Stimulated activated CD4-positive, alpha-beta T cell treated with anti-CD3 and anti-CD28 coated beads, Interleukin-12 subunit alpha, Interleukin-12 subunit beta, amount 100 ng/mL, for 48 hours (primary cell): ENCODE measurements at places on chromosomes 1 and 21.

DNA sequence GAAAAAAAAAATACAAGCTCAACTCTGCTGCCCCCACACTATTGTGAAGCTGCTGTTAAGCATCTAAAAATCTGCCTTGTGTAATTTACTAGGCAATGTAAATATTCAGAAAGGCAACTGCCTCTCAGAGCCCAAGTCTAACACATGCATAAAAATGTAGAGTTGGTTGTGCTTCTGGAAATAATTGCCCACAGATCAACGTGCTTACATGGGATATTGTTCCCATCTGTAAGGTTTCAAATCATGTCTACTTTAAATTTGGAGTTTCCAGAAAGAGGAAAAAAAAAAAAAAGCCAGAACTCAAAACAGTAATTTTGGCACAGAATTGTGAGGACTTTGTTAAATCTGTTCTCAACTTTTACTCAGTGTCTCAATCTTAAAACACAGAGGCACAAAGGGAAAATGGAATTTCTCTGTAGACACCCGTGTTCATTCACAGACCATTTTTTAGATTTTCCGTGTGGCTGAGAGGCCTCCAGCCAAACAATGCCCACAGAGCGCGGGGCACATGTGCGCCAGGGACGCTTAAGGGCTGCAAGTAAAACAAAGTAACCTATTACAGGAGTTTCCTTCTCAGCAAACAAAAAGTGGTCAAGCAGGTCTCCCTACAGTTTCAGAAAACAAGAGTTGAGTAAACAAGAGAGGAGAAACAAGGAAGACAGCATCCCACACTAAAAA, 115.5 kb downstream of the RERE start:
- no peak for DNase-seq

GRCh38 chr1:207389728-207390464, 64.2 kb upstream of the CR2 start:
- no peak for DNase-seq

GRCh38 chr1:7659514-7659913, 111.6 kb upstream of the VAMP3 start:
- no peak for DNase-seq

DNA sequence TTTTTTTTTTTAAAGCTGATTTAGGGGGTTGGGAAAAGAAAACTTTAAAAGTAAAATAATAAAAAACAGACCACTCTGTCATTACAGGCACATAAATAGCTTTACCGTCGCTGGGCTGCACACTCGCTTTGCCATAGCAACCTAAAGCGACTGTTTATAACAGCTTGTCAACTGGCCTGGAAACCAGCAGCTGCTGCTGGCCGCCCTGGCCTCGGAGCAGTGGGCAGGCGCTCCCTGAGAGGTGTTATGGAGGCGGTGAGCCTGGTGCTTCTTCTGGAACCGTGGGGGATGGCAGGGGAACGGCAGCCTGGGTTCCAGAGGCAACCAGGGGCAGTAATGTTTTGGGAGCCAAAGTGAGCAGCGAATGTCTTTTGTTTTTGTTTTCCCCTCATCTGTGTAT, 45.7 kb downstream of the ATP2B4 start:
- DNase-seq = no peak

- no peak for DNase-seq
Observed at GRCh38 chr21:38490411-38491020, 7.8 kb downstream of the ERG start.

DNA sequence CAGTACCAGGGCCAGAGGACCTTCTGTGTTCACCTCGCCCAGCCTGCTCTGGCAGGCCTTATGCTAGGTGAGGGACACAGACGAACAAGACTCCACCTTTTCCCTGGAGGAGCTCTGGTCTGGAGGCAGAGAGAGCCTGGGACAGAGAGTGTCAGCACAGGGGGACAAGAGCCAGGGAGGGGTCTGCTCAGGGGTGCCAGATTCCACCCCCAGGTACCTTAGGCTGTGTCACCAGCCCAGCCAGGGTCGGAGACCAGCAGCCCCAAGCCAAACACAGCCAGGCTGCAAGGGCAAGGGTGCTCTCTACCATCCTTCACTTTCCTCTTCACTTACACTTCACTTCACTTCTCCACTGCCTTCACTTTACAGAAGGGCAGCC, 4.3 kb upstream of the LRP8 start:
- DNase-seq = no peak

- no peak for DNase-seq
Observed at GRCh38 chr1:181989261-181989920, 72.1 kb downstream of the ZNF648 start.

DNA sequence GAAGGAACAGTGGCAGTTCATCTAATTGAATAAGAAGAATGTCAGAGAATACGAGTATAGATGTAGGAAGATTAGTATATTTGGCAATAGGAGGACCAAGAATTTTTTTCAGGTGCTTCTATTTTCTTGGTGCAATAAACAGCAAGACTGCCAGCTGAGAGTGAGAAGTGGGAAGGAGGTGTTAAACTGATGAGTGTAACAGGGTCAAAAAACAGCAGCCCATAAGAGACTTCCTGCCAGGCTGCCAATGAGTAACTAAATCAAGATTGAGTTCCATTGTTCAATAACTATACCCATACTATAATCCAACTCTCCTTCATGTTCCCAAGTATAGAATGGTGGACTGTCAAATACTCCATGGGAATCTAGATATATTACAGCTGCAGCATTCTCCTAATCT, 28.7 kb downstream of the LYST start:
- no peak for DNase-seq

GRCh38 chr1:170337413-170337994, 191.7 kb downstream of the NTMT2 start:
- DNase-seq = no peak

DNA sequence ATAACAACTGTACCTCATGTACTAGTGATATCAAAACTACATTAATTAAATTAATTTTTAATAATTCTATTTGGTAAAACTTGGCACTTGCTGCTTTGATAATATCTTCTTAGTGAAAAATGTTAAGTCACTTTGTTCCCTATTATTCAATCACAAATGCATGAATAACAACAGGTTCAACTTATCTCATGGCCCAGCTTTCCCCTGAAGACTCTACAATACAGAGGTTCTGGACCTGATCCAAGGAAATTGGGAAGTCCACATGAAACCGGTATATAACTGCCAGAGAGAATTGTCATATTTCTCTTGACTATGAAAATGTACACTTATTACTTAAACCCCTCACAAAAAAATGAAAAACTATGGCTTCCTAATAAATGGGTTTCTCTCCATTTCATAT, 33.9 kb upstream of the PTPRC start:
- no peak for DNase-seq

GRCh38 chr21:20971296-20971921, 26.8 kb upstream of the NCAM2 start:
- no peak for DNase-seq

- no peak for DNase-seq
Observed at GRCh38 chr1:173175514-173176145, 31.5 kb downstream of the TNFSF4 start.

- DNase-seq = no peak
Observed at GRCh38 chr1:14857436-14858195, 259.1 kb downstream of the KAZN start.

- no peak for DNase-seq
Observed at GRCh38 chr1:40014812-40015594, 25.5 kb upstream of the CAP1 start.

GRCh38 chr1:51899022-51899421, 20.5 kb upstream of the NRDC start:
- DNase-seq = no peak

DNA sequence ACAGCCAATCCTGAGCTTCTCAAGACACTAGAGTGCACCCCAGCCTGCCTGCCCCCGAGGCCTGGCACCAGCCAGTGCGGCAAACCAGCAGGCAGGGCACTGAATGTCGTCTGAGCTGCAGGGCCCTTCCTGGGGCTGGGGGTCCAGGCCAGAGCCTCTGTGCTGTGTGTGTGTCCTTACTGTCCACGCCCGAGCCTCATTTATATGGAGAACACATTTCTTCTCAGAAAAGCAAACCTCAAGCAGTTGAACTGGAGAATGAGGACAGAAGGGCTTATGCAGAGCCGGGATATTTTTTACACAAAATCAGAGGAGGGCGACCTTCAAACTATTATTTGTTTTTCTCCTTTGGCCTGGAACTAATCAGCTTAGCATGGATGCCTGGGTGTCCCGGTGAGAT, 52.7 kb downstream of the POFUT2 start:
- no peak for DNase-seq

DNA sequence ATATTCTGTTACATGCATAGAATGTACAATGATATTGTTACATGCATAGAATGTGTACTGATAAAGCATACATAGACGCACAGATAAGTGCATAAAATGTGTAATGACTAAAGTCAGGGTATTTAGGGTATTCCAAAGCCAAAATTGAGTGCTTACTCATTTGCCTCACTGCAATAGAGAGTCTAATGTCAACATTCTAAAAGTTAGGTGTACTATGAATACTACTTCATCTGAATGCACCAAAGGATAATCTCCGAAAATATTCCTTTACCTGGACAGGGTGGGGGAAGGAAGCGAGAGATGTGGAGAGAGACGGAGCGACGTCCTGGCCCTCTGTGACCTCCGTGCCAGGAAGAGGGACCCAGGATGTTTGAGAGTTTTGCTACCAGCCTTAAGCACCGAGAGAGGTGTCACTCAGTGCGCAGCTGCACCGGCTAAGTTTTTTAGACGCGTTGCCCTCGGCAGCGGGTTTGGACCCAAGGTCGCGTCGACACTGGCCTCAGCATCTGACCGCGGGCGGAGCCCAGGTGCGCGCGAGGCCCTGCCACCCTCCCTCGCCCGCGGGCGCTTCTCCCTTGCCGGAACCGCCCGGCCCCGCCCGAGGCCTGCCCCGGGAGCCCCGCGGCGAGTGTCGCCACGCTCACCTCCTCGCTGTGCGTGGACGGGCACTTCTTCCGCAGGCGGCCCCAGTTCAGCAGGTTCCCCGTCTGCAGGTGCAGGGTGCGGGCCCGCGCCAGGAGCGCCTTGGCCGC, 660 bp downstream of the GCLM start:
- DNase-seq = peak; percentile 14

DNA sequence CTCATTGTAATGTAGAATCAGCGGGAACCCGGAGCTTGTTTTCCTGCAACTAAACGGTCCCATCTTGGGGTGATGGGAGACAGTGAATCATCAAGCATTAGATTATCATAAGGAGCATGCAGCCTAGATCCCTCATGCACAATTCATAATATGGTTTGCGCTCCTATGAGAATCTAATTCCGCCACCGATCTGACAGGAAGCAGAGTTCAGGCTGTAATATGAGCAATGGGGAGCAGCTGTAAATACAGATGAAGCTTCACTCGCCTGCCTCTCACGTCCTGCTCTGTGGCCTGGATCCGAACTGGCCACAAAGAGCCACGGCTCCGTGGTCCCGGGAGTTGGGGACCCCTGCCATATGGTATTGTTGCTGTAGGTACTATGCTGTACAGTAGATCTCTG, 1.6 kb downstream of the IFI44 start:
- DNase-seq = no peak

DNA sequence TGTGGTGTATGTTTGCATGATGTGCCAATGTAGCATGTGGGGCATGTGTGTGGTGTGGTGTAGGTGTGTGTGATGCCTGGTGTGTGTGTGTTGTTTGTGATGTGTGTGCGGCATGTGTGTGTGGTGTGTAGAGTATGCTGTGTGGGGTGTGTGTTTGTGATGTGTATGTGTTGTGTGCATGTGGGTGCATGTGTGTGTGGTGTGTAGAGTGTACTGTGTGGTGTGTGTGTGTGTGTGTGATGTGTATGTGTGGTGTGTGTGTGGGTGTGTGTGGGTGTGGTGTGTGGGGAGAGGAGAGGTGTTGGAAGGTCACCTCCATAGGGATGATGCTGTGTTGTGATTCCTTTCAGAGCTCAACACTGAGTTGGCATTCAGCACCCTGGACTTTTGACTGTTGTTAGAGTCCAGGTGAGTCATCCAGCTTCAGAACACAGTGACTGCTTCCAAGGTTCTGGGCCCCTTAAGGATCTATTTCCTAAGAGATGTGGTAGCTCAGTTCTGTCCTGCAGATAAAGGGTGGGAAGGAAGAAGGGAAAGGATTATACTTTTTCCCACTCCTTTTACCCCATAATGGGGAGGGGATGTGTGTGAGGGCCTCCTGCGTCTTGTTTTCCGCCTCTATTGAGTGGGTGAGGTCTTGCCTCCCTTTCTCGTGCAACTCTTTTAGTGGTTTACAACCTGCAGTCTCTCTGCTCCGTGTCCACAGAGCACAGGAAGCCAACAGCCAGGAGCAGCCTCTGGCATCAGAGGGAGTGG, 47.6 kb downstream of the RHOU start:
- DNase-seq = no peak

DNA sequence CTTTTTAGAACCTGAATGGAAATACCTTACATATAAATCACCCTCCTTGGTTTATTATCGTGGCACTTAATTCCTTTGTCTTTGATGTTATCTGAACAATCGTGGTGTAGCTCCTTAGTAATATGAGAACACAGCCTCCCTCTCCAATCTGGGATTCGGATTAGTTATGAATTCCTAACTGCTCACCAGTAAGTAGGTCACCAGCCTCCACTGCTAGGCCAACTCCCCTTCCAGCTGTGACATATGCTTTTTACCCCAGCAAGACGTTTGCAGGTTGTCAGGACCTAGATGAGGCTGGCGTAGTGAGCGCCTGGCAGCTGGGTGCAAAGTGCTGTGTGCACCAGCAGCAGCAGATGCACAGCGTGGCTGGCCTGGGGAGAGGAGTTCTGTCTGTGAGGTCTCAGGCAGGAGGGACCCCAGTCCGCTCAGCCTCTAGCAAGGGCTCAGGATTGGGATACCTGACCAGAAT, 38.2 kb downstream of the NTPCR start:
- no peak for DNase-seq

DNA sequence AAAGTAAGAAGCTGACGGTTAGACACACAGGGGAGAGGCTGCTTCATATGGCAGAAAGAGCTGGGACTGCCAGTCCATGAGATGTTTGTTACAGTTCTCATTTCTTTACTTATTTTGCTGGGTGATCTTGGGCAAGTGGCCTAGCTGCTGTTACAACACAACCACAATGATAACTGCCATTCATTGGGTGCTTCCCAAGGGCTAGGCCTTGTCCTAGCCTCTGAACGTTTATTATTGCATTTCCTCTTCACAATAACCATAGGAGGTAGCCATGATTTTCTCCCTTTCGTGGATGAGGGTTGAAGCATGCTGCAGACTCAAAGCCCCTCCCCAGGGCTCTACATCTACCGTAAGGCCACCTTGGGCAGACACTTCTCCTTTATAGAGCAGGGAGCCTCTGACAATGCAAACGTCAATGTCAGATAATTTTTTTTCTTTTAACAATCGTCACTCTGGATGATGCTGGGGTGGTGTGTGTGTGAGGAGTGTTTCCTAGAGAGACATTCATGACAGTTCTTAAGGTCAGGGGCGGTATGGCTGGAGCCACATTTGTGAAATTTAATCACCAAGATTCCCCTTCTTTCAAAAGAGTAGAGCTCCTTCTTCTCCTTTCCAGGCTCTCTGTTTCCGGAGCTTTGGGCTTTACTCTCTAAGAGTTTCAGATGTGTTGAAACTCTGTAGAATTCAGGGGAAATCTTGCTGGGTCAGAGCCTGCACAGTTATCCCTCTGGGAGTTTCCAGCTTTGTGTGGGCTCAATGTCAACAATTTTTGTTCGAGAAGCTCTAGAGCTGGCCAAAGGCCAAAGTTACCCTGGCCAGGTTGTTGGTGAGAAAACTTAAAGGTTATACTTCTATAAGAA, 138.5 kb upstream of the SGIP1 start:
- DNase-seq = no peak
